ENCODE measurements at places on chromosomes 5 and 9.

DNA sequence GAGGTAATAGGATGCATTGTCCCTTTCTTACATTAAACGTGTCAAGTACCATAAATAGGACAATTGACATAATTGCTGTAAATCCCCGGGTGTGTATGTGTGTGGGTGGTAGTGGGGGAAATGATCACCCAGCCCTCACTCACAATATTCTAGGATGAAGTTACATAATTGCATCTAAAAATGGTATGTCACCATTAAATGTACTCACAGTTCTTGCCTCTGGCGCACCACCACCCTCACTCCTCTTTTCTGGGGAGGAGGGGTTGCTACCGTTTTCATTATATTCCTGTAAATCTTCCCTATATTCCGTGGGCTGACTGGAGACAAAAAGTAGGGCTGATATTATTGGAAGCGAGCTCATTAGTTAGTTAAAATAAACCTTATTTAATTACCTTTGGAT is 563.8 kb downstream of the TLR4 start:
- DNase-seq: no peak

- DNase-seq: no peak
These were observed 52.8 kb upstream of the XPA start for GRCh38 chr9:97749928-97750327.

- no peak for DNase-seq
These were observed 16.4 kb upstream of the GADD45G start for GRCh38 chr9:89588271-89588879.

DNA sequence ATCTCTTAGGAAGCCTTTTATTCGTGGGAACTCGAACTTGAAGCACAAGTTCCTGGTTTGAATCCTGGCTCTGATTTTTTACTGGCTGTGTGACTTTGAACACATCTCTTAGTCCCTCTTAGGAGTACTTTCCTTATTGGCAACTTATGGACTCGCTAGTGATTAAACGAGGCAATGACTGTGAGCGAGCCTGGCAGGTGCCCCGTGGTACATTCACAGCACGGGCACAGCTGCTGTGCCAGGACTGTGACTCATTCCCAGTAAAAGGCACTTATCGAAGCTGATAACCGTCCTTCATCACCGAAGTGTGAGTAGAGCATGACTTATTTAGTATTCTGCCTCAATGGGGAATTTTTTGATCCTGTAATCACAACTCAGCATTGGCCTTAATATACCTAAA is 22.7 kb downstream of the CFAP90 start:
- no peak for DNase-seq

DNA sequence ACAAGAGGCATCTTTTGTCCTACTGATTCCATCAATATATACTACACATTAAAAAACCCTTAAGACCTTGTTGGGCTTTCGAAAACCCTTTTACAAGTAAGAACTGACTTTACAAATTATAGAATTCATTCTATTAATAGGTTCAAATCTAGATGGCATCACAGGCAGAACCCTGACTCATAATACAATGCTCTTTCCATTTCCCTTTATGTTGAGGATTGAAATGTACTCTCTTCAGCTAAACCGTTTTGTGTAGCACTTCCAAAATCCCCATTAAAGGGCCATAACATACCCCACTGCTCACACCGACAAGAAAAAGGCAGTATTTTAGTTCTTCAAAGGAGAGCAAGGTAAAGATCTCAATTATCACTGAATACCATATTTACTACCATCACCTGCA is 11.2 kb downstream of the CSNK1A1 start:
- DNase-seq: no peak

DNA sequence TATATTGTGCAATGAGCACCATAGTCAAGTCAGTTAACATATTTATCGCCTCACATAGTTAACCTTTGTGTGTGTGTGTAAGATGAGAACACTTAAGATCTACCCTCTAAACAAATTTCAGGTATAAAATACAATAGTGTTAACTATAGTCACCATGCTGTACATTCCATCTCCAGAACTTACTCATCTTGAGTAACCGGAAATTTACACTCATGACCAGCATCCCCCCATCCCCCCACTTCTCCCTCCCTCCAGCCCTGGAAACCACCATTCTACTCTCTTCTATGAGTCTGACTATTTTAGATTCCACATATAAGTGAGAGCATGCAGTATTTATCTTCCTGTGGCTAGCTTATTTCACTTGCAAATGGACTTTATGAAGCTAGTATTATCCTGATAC is 40.3 kb downstream of the ZNF354A start:
- no peak for DNase-seq

DNA sequence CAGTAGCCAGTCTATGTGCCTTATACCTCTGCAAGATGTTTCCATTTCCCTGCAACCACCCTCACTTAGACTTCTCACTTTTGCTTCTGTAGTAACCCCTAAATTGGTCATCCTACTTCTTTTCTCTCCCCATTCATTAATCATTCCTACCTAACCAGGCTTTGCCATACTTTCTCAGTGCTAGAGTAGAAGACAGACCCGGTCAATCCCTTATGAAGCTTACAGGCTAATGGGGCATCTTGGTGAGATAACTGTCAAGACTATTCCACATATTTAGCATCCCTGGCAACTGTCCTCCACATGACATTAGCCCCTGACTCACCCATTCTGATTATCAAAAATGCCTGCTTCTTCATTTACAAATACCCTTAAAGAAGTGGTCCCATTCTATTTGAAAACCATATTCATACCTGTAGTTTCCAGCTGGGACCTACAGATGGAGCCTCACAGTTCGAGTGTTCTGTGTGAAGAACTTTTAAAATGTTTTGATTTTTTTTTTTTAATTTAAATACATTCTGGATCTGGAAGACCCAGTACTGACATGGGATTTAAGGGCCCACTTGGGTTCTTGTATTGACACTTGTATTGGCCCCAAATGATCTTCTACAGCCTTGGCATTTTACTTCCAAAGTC is 21.0 kb downstream of the F2RL2 start:
- no peak for DNase-seq

DNA sequence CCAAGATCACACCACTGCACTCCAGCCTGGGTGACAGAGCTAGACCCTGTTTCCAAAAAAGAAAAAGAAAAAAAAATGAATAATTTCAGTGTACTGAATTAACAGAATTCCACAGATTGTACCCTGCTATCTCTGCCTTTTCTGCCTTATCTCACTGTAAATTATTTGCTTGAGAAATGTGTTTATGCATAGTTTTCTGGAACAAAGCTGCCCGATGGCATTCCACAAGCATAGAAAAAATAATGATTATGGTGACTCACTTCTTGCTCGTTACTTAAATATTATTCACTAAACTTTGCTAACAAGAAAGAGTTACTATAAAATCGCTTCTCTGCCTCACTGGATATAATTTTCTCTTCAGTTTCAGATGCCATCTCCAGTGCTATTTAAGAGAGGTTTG is 88.7 kb upstream of the FAM169A start:
- no peak for DNase-seq

DNA sequence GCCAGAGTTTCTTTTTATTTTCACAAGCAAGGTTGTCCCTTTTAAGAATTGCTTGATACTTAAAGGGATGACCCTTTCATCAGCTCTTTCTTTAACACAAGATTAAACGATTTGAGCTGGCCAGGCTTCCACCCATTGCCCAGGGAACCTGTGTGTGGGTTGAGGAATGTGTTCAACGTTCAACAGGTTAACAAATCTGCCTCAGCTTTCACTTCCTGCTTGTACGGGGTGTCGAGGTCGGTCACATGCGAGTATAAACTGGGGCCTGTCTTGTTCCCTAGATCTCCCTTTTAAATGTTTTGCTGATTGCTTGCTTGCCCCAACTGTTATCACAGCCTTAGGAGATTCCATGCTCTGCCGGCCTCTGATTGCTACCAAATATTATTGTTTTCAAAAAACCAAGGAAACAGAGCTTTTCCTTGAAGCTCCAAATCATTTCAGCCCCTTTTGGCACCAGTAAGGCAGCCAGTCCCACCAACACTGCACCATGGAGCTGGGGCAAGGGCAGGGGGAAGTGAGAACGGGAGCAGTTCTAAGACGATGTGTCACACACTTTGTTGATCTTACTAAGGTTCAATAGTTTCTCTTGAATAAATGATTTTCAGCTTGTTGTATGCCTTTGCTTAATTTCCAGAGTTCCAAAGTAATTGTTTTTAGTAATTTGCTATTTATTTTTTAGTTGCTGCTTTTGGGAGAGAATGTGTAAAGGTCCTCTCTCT is 10.7 kb upstream of the CLK4 start:
- no peak for DNase-seq

GRCh38 chr5:26833596-26833995 is 204.8 kb downstream of the CDH9 start:
- DNase-seq: no peak

DNA sequence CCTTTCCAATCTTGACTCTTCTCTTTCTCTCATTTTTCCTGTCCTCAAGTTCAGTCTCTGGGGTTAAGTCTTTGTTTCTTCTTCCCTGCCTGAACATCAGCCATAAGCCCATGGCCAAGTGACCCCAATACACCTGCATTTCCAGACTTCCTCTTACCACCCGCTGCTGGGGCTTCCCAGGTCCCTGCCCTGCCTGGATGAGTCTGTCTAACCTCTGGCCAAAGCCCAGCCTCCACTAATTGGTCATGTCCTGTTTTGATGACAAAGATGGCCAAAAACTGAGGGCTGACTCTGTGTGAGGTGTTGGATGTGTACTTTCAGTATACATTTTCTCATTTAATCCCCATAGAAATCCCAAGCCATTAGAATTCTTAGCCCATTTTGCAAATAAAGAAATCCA is 47.3 kb downstream of the SH3TC2 start:
- DNase-seq: no peak

DNA sequence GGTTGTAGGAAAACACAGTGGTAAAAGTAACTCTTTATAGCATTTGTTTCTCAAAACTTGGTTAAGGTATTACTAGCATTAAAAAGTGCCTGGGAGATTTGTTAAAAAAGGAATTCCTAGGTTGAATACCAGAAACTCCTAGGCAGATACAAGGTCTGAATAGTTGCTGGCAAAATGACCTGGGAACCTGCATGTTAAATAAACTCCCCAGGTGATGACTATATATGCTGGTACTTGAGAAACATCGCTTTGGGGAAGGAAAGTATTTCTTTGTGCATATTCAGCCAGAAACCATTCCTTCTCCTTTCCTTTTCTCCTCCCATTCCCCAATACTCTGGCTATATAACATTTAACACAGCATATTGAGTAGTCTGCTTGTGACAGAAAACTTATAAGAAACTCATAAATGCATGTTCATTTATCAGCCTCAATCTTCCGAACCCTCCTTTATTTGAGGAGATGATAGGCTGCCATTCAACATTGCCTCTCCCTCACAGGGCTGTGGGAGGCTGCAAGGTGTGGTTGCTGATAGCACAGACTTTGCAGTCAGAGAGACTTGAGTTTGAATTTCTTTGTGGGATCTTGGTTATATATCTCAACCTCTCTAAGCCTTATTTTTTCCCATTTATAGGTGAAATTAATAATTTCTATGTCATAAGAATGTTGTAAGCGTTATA is 28.7 kb downstream of the PCSK1 start:
- DNase-seq: no peak

DNA sequence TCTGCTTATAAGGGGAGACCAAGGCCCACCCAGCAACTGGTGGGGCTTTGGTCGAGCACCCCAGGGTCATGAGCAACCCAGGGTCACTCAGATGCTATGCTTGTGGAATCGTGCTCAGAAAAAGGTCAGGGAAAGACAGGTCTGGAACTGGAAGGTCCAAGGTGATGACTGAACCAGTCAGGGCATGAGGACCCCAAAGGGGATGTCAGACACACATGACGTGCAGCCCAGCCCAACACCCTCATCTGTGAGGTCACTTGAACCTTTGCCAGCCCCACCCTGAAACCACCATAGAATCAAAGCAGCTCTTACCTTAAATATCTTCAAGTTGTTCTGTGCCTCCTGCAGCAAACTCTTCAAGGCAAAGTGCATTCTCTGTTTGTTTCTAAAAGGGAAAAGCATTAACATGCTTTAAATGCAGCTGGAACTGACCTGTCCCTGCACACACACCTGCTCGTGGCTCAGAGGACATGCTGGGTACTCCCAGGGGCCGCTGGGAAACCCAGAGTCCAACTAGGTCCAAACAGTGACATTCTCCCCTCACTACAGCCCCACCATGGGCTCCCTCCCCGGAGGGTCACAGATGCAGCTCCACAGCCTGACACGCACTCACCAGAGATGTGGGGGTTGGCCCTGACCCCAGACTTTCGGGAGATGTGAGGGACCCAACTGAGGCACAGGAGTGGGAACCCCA is 29.4 kb downstream of the IPPK start:
- DNase-seq: no peak

DNA sequence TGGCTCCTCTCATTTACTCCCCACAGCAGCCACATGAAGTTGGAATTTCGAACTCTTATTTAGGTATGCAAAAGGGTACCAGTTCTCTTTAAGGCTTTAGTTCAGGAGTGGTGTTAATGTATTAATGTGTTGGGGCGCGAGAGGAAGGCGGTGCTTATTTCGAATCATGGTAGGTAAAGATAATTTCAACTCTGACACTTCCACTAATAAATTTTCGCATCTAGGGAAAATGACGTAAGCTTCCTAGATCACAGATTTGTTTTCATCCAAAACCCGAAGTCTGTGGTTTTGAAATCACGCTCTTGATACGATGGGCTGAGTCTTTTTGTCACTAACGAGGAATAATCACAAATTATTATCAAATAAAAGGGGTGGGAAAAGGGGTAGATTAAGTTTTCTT is 681 bp downstream of the PPWD1 start:
- DNase-seq: no peak

DNA sequence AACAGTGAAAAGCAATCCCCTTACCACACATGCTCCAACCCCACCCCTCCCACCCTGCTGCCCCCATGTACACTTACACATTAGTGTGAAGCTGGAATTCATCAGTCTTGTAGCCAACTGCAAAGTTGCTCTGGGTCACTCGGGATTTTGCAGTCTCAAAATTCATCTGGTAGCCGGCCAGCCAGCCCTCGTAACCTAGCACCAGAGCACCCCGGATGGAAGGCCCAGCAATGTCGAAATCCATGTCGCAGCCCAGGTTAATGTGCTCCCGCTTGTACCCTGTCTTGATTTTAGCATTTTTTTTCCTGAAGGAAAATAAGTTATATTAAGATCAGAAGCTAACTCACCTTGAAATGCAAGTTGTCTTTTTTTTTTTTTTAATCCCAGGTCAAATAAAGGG is 12.2 kb upstream of the C5orf15 start:
- no peak for DNase-seq

All from omental fat pad (tissue), 4 donors.